Endothelial cell (in vitro differentiated cells): ENCODE measurements at places on chromosomes 1 and 21. TPM values are rescaled to one million over a fixed set of nuclear protein-coding genes. Genes with fewer than 3 reads are reported as not detected.

MTX1 gene
- 38.8 TPM for total RNA-seq

SPRR5 gene
- total RNA-seq: not detected

OR2T11 gene
- not detected for total RNA-seq

- no peak for DNase-seq
These were observed 101.7 kb downstream of the HUNK start for GRCh38 chr21:31974454-31974985.

- no peak for DNase-seq
These were observed 34.7 kb upstream of the CASZ1 start for GRCh38 chr1:10830961-10831668.

GRCh38 chr1:107138166-107138565 lies 2.7 kb upstream of the NTNG1 start:
- no peak for DNase-seq

- no peak for DNase-seq
These were observed 870 bp downstream of the FBXO28 start for GRCh38 chr1:224114787-224115175.

DNA sequence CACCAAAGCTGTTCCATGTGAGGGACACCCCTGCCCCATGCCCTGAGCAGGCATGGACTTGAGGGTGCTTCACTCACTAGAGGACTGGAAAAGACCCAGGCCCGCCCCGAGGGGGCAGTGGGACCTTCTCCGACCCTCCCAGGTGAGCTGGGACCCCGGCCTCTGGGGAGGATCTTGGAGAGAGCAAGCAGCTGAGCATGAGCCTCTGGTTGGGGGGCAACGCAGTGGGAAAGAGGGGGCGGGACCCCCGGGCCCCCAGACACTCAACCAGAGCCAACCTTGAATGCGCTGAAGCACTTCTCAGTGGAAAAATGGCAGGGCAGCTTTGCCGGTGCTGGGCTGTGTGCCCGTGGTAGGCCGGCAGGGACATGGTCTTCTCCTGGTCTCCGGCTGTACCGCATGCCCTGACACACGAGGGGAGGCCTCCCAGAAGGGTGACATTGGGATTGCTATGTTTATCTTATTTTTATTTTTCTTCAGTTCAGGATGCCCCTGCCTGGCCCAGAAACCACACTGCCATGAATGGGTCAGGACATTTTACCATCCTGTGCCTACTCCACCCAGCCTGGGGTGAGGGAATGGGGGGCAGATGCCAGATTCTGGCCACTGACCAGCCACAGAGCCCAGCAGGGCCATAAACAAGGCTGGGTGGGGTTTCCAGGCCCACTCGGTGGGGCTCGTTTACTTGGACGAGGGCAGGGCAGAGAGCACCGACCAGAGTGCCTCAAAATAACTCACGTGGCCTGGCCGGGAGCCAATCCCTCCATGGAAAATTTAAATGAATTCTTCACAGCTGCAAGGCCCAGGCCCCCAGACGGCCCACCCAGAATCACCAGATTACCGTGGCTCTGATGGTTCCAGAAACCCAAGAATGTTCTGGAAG lies 17.2 kb upstream of the LAPTM5 start:
- no peak for DNase-seq

- no peak for DNase-seq
These were observed 25.4 kb downstream of the FMN2 start for GRCh38 chr1:240116831-240117769.

- no peak for DNase-seq
These were observed 63.1 kb upstream of the CNN3 start for GRCh38 chr1:94989911-94990473.

GRCh38 chr1:156053768-156054499 lies at the start of gene UBQLN4:
UBQLN4 (minus strand) TSS chr1:156053798; CDS start chr1:156053701, 97 bp downstream.
- DNase-seq: peak; percentile 91
